BE2C (cell line): ENCODE measurements at places on chromosomes 5 and 9.
A peak's percentile ranks its signal among the peaks of the same experiment; 100 is the strongest.

DNA sequence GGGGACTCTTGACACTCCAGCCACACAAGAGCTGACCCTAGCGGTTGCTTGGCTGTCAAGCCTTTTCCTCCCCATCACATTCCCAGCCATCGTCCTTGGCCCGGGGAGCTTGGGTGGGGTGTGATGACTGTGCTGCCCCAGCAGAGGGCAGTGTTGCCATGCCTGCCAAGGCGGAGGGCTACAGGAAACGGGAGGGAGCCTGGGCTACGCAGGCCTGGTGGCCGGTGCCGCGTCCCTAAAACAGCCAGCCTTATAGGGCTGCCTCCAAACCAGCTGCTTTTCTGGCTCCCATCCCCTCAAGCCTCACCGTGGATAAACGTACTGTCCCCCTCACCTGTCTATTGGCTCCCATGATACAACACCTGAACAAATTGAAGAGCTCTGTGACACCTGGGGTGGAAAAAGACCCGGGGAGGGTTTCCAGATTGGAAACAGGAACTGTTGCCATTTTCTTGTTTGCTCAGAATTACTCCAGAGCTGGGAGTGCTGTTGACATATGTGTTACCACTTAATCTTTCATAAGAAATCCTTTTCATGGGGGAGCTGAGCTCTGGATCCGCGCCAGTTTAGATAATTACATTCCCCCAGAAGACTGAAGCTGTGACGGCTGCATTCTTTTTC lies 72.8 kb upstream of the ASTN2 start:
- peak; percentile 87 for DNase-seq

- DNase-seq, result no peak
These were observed 31.8 kb downstream of the RUSC2 start for GRCh38 chr9:35521708-35522107.

DNA sequence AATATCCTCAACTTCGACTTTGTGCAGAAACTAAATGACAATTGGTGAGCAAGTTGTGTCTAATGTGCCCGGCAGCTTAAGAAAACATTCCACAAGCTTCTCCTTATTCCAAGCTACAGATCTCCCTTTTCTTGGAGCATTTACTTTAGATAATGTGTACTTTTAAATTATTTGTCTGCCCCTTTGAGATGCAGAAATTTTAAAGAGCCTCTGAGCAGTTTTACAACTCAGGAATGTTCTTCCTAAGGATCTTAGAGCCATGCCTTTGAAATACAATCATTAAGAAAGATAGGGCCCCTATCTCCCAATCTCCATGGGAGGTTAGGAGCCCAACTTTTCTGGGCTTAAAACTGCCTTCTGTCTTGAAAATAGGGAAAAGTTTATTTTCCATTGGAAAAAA lies 723.7 kb upstream of the COX7C start:
- no peak for DNase-seq

GRCh38 chr5:66134407-66134861 lies 9.7 kb upstream of the SREK1 start:
- DNase-seq, result no peak

DNA sequence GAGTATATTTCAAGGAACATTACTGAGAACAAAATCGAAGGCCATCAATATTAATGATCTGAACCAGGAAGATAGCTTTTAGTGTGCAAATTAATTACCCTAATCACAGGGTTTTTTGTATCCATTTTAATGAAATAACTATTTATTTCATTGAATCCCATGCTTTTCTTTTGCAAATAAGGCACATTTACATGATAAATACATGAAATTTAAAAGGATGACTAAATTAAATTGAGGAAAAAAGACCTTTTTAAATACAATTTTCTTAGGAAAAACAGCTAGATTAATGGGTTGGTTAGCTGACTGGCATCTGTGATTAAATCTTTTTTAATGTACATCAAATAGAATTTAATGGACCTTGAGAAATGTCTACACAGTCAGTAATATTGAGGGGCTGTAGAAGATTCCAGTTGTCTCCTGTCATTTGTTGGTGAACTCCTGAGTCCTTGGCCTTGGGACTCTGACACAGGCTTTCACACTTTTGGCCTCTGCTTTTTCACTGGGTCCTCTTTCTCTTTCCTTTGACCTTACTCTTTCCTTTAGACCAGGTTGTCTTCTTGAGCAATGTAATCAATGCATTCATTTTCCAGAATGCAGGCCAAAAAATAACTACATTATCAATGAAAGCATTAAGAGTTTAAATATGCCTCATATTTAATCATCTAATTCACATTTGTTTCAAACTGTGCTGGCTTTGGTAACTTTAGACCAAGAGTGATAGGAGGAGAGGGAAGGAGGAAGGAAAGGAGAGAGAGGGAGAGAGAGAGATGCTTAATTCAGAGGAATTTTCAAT lies 511.5 kb downstream of the ZNF608 start:
- no peak for DNase-seq

- DNase-seq, result no peak
These were observed 106.1 kb downstream of the SH3TC2 start for GRCh38 chr5:148956477-148957385.

DNA sequence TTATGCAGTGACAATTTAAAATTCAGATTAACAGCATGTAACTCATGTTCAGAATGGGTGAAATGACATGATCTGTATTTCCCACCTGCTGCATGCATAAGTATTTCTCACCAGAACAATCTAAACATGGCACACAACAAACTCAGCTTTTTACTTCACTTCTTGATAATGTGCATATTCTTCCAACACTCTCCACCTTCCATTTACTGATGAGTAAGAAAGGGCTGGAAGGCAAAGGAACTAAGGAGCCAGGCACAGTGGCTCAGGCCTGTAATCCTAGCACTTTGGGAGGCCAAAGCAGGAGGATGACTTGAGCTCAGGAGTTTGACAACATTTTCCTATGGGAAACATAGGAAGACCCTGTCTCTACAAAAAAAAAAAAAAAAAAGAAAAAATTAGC lies 35.8 kb upstream of the SAP30L start:
- no peak for DNase-seq

DNA sequence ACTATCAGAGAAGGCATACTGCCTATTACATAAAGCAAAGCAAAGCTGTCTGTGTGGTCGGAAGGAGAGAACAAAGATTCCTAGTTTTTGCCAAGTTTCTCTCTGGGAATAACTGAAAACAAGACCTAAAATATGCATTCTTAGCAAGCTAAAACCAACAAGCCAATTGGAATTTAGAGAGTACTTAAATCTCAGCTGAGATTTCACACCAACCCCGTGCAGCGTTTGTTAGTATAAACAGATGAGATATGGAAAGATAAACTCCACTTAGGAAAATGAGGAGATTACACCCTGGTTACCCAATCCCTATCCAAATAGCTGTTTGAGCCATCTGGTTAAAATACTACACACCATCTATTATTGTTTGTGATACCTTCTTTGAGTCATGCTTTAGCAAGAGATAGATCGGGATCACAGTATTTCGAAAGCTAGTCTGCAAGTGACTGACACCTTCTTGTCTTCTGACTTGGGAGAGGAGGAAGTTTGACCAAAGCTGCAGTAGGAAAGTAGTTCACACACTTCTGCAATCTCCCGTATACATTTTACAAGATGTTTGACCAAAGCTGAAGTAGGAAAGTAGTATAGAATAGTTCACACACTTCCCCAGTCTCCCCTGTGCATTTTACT lies 18.2 kb downstream of the FAF2 start:
- no peak for DNase-seq

DNA sequence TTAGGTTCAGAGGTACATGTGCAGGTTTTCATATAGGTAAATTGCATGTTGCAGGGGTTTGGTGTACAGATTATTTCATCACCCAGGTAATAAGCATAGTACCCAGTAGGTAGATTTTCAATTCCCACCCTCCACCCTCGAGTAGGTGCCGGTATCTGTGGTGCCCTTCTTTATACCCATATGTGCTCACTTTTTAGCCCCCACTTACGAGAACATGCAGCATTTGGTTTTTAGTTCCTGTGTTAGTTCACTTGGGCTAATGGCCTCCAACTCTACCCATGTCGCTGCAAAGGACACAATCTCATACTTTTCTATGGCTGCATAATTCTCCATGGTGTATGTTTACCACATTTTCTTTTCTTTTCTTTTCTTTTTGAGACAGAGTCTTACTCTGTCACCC lies 21.2 kb downstream of the ITK start:
- DNase-seq, result no peak

GRCh38 chr5:154264549-154265196 lies 74.1 kb downstream of the GALNT10 start:
- DNase-seq, result no peak

GRCh38 chr9:120730654-120731514 lies 16.6 kb upstream of the MEGF9 start:
- DNase-seq, result peak; percentile 20

GRCh38 chr5:172350212-172351181 lies 66.9 kb upstream of the UBTD2 start:
- no peak for DNase-seq

- no peak for DNase-seq
These were observed 217.4 kb downstream of the FANCC start for GRCh38 chr9:95100071-95100627.

- no peak for DNase-seq
These were observed 184.5 kb downstream of the CRB2 start for GRCh38 chr9:123540457-123540856.

GRCh38 chr5:60259730-60260129 lies 366.2 kb upstream of the PDE4D start:
- DNase-seq, result no peak

DNA sequence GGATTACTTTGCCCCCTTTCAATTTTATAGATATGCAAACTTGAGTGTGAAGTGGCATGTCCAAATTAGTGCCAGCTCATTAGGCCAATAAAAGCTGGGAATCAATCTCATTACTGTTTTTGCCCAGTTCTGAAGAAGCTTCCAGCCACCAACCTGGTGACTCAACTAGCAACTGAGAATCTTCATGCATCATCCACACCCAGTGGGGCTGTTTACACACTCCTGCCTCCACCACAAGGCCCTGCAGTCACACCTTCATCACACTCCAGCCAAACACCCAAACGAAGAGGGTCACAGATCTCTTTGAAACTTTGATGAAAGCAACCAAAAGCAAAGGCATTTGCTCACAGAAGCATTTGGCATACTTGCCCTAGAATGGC lies 41.3 kb upstream of the S1PR3 start:
- no peak for DNase-seq

GRCh38 chr9:122767817-122768216 lies 20.9 kb upstream of the OR5C1 start:
- DNase-seq, result no peak

DNA sequence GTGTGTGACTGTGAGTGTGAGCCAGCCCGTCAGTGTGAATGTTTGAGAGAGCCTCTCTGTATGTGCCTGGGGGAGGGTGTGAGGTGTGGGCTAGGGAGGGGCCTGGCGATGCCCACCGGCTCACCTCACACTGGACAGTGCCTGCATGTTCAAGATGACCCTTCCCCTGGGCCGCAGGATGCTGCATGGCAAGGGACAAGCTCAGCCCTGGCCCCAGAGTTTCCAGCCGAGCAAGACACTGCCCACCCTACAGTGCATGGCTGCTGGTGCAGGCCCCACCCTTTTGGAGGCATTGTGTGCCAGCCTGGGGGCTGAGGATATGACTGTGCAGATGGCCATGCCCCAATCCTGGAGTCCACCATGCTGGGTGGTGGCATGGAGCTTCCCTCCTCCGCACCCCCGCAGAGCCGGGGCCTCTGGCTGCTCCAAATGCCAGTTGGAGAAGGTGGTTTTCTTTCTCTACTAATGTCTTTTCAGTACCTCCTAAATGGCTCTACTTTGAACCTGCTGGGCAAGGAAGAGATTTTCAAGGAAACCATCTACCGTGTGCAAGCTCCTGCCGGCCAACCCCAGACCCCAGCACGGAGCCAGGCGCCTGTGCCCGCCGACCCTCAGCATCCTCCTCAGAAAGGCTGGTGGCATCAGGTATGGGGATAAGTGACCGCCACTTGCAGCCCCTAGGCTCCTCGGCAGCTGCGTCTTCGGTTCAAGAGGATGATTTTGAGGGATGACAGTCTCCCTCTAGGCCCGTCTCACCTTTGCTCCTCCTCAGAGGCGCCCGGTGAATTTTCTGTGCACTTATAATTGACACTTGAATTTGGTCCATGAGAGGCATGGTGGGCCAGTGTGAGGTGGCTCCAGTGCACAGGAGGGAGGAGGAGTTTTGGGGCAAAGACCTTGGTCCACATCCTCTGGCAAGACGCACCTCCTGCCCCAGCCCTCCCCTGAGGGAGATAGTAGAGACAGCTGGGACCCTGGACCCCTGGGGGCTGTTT lies 27.7 kb downstream of the FGD3 start:
- DNase-seq, result no peak

GRCh38 chr5:122154910-122155309 lies 25.6 kb downstream of the ZNF474 start:
- no peak for DNase-seq

GRCh38 chr5:108743319-108743718 lies 4.4 kb upstream of the FER start:
- no peak for DNase-seq

- no peak for DNase-seq
These were observed 4.6 kb upstream of the FEM1C start for GRCh38 chr5:115549154-115549553.

- no peak for DNase-seq
These were observed 19.6 kb downstream of the BAAT start for GRCh38 chr9:101365181-101365580.

- peak; percentile 62 for DNase-seq
These were observed 30.5 kb upstream of the DAB2IP start for GRCh38 chr9:121620777-121621449.

- DNase-seq, result no peak
These were observed 26.4 kb downstream of the TRIM14 start for GRCh38 chr9:98092613-98092931.

DNA sequence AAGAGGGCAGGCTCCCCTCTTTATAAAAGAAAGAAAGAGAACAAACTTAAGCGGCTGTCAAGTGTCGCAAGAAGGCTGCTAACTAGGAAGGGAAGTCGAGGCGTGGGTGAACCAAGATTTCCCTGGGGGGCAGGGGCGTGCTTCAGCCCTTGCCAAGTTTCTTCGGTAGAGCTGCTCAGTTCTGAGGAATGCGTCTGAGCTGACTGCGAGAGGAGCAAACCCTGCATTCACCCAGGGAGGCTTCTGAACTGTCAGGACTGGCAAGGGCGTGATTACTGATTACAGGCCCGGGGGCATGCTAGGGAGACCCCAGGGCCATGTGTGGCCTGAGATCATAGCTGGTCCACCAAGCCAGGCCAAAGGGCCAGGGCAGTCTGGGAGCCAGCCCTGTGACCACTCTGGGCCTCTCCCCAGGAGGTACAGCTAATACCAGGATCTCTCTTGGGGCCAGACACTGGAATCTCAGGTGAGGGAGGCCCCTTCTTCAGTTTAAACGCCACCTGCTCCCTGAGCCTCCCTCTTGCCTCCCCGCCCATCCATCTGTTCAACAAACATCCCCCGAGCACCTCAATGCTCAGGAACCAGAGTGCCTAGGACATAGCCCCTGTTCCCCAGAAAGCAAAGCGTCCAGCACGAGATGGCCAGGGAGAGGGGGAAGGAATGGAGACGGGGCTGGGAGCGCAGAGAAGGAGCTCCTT lies 30.9 kb downstream of the SARDH start:
- peak; percentile 6 for DNase-seq

DNA sequence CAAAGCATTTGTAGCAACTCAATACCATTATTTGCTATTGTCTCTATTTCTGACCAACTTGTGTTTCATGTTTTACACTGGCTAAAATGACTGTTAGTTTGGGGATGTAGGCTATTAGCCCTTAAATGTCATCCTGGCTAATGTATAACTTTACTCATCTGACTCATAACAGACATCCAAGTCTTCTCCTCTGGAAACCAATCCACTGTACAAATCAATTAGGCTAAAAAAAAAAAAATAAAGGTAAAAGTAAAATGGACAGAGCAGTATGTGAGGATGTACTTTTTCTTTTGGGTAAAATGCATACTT lies 20.6 kb downstream of the MEGF9 start:
- DNase-seq, result no peak

GRCh38 chr9:130030651-130031127 lies 12.3 kb downstream of the FNBP1 start:
- DNase-seq, result no peak

GRCh38 chr5:61309115-61309514 lies 22.9 kb upstream of the ZSWIM6 start:
- no peak for DNase-seq
